ENCODE measurements at places on chromosomes 4 and X.

DNA sequence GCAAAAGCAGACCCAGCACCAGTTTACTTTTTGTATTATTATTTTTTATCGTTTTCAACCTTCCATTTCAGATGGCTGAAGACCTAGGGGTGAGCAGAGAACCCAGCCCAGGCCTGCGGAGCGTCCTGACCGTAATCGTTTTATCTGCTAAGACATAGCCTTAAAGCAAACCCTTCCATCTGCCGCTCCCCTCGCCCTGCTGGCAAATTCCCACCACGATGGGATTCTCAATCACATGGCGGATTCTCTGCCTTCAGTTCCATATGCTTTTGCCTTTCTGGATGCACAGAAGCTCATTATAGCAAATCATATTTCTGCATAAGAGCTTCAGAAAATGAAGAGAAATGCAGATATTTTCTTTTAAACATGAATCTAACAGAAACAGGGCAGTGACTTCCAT lies 18.6 kb upstream of the XG start:
- DNase-seq, result no peak

GRCh38 chrX:850471-850916 lies 219.9 kb downstream of the SHOX start:
- no peak for DNase-seq

- no peak for DNase-seq
These were observed 98.8 kb upstream of the SPRY1 start for GRCh38 chr4:123297836-123298235.

- DNase-seq, result no peak
These were observed 37.5 kb upstream of the IL13RA2 start for GRCh38 chrX:115054876-115055275.

DNA sequence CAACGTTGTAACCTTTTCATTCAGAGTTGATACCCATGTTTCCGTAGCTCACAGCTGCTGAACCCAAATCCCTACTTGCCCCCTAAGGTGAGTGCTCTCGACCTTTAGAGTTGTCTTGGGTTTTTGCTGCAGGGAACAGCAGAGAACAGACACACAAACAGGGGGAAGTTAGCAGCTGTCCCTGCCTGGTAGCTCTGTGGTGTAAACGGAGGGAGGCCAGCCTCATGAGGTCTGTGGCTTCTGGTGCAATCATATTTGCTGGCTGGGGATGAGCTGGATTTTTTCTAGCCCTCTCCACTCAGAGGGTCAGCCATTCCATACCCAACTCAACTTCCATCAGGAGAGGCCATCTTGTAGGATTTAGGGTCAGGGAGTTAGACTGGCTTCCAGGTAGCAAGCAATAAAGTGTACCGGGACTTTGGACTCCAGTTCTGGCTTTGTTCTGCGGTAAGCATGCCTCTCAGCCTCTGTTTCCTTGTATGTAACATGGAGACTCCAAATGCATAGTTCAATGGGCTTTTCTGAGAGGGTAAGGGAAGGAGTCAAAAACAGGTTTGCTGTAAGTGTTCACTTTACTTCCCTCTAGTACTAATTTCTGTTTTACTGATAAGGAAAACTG lies 218.9 kb downstream of the MID1IP1 start:
- no peak for DNase-seq

GRCh38 chrX:139844884-139845283 lies 88.0 kb downstream of the ATP11C start:
- DNase-seq, result no peak

GRCh38 chrX:139120760-139121159 lies 409.2 kb upstream of the FGF13 start:
- no peak for DNase-seq

DNA sequence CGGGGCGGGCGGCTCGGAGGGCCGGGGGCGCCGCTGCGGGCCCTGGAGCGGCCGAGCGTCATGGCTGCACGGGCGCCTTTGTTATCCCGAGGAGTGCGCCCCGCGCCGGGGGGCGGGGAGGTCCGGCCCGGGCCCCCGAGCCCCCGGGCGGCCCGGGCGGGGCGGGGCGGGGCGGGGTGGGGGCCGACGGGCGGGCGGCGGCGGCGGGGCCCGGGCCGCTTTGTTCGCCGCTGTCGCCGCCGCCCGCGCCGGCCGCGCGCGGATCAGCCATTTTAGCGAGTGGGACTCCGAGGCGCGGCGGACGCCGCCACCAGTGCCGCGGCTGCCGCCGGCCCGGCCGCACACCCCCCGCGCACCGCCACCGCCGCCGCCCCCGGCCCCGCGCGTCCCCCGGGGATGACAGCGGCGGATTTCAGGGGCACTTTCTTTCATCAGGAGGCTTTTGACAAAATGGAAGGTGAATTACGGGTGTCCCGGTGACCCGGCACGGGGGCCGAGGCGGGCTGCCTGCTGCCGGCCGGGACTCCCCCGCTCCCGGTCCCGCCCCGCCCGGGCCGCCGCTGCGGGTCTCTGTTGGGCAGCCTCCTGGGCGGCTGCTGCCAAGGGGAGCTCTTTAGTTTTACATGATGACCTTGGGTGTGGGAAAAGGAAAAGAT lies 1.2 kb downstream of the HMGB3 start:
- no peak for DNase-seq

DNA sequence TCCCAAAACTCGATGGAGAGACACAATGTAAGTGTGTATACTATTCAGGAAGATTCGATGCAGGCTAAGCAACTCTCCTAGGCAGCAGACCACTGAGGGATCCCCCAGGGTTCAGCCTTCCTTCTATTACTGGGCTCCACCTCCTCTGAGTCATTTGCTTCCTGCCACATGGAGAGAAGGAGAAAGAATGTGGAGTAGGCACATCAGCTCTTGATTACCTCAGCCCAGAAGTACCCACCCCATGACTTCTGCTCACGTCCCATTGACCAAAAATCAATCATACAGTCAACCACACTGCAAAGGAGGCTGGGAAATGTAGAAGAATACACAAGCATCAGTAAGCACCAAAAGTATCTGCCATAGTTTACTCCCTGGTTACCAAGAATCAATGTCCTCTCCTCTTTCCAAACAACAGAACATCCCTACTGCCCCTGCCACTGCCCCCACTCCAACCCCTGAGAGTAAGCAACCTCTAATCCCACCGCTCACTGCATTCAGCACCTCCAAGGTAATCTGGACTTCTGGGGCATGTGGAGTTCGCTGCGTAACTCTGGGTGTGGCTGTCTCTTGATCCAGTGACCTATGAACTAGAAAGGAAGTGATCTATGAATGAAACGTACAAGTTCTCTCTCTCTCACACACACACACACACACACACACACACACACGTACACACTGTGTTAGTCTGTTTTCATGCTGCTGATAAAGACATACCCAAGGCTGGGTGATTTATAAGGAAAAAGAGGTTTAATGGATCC lies 91.2 kb upstream of the C1QTNF7 start:
- DNase-seq, result no peak

- no peak for DNase-seq
These were observed 38.5 kb downstream of the HPGD start for GRCh38 chr4:174483792-174484191.

- DNase-seq, result no peak
These were observed 37.4 kb downstream of the EDA2R start for GRCh38 chrX:66601522-66601921.

- no peak for DNase-seq
These were observed 27.3 kb downstream of the RWDD4 start for GRCh38 chr4:183631577-183632198.

Data from NCI-H2081 (cell line).